ENCODE measurements at places on chromosomes 5 and 9.
A peak's percentile ranks its signal among the peaks of the same experiment; 100 is the strongest.

DNA sequence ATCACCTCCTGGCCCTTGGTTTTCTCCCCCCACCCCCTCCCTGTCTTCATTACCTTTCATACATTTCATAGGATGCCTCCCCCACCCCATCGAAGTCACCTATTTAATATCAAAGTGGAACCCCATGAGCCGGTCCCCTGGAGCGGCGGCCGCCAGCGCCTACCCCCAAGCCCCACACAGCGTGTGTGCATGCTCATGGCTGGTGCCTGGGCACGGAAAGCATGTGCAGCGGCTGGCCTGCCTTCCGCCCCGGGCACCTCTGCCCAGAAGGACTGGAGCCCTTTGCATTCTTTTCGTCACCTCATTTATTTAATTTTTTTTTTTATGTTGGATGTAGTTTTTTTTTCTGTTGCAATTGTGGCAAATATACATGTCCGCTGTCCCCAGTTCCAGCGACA lies 116.2 kb downstream of the WNK2 start:
- DNase-seq: no peak

GRCh38 chr5:124000538-124000937 lies 488.6 kb downstream of the CSNK1G3 start:
- DNase-seq: no peak

- DNase-seq: no peak
These were observed 257.5 kb downstream of the AGTPBP1 start for GRCh38 chr9:85484235-85484634.

- DNase-seq: no peak
These were observed 128.5 kb upstream of the FAM174A start for GRCh38 chr5:100406640-100407039.

DNA sequence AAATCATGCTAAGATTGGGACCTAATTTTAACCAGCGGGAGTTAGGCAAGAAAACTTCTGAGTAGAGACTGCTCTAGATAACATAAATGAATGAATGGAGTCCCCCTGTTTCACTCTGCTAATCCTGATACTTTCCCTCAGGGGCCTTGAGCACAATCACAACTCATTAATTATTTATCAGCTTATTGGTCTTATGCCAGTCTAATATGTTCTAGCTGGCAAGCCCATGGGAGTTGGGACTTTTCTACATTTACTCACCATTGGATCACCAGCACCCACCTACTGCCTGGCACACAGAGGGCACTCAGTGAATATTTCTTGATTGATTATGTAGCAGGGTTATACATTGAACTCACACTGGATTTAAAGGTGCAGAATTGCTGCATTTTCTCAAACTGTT lies 13.5 kb upstream of the TMED7 start:
- no peak for DNase-seq

DNA sequence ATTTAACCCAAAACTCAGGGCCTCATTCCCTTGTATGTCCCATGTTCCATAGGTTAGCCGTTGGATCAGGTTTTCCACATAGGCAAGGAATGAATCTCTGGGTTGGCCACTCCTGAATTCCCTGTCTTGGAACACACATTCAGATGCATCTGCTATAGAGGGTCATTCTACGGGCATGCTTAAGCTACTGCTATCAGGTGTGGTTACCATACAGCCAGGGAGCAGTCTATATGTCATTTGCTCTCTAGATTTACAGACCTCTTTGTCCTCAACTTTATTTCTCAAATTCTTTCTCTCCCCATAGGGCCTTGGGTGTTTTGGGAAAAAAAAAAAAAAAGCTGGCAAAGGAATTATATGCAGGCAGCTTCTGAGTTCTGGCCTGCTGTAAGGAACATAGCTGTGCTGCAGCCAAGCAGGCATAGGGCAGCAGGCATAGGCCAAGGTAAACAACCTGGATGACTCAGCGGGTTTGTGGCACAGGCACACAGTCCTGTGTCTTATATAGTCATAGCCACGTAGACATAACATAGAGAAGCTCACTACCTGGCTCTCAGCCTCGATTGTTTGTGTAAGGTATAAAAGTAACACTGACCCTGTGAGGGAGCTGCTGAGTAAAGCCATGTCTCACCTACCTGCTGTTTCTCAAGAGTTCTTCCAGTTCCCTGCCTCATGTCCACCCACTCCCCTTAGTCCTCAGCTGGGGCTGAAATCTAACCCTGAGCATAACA lies 141.5 kb downstream of the OSTF1 start:
- no peak for DNase-seq

- no peak for DNase-seq
These were observed 13.6 kb upstream of the HAVCR1 start for GRCh38 chr5:157072508-157072907.

DNA sequence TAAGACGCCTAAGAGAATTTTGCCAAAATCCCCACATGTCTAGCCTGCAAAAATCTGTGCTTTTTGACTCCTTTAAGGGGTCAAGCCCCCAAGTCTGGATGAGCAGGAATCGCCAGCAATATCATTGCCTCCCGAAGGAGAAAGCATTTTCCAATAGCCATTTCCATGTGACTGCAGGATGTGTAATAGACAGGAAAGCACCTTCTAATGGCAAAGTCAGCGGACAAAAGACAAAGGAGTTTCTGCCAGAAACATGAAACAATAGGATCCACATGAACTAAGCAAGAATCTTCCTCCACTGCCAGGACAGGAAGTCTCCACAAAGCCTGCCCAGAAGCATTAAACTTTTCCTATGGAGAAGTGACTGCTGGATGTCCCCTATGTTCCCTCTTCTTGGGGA lies 177.1 kb upstream of the PCSK5 start:
- DNase-seq: no peak

DNA sequence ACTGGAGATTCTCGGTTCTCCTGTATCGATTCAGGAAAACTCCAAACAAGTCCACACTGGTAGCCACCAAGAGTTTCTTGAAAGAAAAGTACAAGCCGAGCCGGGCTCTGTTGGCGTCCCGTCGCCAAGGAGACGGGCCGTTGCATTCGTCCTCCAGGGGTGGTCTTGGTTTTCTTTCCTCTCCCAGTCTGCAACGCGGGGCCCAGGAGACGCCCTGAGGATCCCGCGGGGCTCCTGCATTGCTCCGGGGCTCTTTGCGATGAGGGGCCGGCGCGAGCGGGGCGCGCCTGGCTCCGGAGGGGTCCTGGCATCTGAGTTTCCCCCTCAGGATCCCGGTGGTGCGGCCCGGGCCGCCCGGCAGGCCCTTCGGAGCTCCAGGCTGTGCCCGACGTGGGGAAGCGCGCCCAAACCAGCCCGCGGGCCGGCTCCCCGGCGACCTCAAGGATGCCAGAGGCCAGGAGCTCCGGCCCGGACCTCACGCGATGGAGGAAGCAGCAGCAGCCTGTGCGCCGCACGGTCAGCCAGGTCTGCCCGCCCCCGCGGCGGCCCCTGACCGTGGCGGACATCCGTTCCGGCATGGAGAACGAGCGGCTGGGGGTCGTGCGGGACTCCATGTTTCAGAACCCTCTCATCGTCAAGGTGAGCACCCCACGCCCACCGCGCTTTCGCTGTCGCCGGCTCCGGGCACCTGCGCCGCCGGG lies at the start of gene CFAP77:
CFAP77 (plus strand) TSS at position 384 of the 701 bp plus-strand sequence; CDS start at position 445, 61 bp downstream.
- DNase-seq: peak; percentile 18

- DNase-seq: peak; percentile 64
These were observed 4.6 kb downstream of the SURF4 start for GRCh38 chr9:133371261-133371711.

DNA sequence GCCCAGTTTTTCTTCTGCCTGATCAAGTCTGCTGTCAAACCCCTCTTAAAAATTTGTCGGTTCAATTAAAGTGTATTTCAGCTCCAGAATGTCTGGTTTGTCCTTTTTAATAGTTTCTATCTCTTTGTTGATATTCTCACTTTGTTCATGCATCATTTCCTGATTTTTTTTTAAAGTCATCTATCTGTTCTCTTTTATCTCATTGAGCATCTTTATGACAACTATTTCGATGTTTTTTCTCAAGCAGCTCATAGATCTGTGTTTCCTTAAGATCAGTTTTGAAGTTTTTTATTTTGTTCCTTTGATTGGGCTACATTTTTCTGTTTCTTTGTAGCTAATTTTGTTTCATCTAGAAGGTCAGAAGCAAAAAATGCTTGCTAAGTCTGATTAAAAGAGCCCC lies 53.7 kb downstream of the FGD3 start:
- no peak for DNase-seq

DNA sequence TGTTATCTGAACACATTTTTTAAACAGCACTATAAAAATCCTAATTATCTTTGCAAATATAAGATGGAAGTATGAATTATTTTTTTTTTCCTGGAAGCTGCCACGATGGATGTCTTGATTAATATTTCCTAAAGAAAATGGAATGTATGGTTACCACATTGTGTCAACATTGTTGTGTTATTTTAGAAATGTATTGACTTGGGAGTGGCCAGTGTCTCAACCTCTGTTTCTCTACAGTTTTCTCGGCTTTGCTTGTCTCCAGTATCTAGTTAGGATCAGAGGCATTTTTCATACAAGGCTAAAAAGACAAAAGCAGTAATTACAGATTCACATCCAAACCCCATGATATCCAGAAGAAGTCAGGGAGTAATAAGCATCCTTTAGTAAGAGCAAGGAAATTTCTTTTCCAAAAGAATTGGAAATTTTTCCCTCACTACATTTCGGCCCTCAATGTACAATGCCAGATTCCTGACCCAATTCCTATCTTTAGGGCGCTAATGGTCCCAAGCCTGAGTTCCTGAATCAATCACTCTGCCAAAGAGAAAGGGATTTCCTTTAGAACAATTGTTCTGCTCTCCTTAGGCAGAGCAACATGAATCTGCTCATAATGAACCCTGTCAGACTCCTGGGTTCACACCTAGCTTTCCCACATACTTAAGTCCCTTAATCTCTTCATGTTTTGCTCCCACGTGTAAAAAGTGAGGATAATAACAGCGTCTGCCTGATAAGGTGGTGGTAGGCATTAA lies 111.7 kb downstream of the EDIL3 start:
- DNase-seq: no peak

DNA sequence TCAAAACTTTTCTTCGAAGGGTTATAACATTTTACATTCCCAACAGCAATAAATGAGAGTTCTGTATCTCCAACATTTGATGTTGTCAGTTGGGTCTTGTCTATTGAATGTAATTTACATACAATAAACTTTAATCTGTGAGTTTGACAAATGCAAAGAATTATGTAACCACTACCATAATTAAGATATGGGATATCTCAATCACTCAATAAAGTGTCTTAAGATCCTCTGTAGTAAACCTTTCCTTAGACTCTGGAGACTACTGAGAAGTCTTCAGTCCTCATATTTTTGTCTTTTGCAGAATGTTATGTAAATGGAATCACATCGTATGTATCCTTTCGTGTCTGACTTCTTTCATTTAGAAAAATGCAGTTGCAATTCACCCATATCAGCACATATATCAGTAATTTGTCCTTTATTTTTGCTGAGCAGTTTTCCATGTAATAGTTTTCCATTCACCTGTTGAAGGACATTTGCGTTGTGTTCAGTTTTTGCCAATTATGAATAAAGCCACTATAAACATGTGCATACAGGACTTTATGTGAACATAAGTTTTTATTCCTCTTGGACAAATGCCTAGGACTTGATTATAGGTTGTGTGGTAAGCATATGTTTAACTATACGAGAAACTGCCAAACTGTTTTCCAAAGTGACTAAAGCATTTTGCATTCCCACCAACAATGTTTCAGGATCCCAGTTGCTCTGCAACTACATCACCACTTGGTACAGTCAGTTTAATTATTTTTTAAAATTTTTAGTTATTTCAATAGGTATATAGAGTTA lies 784.6 kb upstream of the ZNF608 start:
- no peak for DNase-seq

DNA sequence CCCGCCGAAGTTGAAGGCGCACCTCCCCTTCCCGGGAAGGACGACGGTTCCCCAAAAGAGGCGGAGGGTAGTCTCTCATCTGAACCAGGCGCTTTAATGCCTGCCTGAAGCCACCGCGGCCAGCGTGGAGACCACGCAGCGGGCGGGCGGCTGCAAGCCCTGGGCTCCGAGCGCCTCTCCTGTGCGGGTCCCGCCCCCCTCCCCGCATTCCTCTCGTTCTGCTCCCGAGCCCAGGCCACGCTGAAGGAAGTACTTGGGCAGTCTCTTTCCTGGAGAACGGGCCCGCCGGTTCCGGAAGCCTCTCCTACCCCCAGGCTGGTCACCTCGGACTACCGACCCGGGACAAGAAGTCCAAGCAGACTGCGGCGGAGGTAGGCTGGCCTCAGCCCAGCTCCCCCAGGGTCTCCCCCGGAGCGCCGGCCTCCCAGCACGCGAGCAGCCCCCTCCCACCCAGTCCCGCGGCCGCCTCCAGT lies 571 bp downstream of the PPIC start:
- DNase-seq: no peak

- DNase-seq: no peak
These were observed 5.6 kb downstream of the EGFLAM start for GRCh38 chr5:38263983-38264382.

DNA sequence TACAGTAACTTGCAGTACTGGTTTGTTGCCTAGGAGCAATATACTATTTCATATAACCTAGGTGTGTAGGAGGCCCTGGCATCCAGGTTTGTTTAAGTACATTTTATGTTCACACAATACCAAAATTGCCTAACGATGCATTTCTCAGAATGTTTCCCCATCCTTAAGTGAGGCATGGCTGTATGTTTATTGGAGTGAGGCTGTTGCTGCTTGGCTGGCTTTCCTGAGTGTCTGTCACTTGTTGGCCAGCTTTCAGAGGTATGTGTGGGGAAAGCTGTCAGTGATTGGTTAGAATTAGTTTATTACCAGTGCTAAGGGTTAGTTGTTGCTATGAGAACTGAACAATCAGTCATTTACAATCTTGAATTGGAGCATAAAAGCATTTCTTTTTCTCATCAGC lies 154.1 kb upstream of the CDH12 start:
- no peak for DNase-seq

- peak; percentile 52 for DNase-seq
These were observed 566 bp upstream of the FOCAD start for GRCh38 chr9:20683351-20684034.

GRCh38 chr5:15966066-15966640 lies 213.4 kb downstream of the MARCHF11 start:
- no peak for DNase-seq

GRCh38 chr9:91814201-91814600 lies 135.8 kb downstream of the ROR2 start:
- no peak for DNase-seq

- no peak for DNase-seq
These were observed 60.5 kb downstream of the ELAVL2 start for GRCh38 chr9:23765561-23765960.

DNA sequence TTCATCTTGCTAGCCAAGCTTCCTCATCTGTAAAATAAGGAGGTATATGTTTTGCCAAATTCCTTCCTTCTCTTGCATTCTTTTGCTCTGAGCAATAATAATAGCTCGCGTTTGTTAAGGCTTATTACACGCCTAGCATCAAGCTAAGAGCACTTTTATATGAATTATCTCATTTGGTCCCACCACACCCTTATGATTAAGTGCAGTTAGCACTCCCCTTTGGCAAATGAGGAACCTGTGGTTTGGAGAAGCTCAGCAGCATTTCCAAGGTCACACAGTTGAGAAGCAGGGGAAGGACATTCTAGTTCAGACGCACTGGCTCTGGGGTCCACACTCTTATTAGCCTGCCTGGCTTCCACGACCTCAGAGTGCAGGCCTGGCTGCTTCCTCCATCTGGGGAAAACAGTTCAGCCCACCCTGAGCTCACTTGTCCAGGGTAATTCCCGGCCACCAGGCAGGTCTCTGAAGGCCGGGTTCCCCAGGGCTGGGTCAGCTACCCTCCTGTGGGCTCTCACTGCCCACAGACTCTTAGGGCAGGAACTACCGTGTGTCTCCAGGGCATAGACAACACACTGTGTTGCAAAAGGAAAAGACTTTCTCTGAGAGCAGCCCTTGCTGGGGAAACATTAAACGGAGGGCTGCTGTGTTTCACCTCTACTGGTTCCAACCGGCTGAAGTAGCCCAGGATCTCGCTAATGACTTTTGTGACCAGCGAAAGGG lies 9.9 kb upstream of the FBP1 start:
- DNase-seq: no peak
